ENCODE measurements at places on chromosomes 3 and 15.
A peak's percentile ranks its signal among the peaks of the same experiment; 100 is the strongest.

GRCh38 chr15:56821721-56822425 is 88.6 kb upstream of the ZNF280D start:
- peak; percentile 26 for DNase-seq

GRCh38 chr3:27723815-27724458 is 1.8 kb upstream of the EOMES start:
- no peak for DNase-seq

DNA sequence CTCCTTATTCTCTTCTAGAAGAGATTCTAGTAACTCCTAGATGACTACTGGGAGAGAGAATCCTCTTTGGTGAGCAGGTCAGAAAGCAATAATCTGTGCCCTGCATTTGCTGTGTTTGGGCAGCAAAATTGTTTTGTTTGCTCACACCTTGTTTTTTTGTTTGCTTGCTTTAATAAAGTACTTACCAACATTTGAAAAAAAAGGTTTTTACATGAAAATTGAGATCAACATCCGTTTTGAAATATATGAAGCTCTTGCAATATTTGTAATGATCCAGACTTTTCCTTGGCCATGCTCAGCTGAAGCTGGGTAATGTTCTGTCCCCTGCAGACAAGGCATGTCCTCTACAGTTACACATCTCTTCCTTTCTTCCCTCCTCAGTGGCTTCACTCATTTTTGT is 62.2 kb downstream of the DIPK2A start:
- no peak for DNase-seq

DNA sequence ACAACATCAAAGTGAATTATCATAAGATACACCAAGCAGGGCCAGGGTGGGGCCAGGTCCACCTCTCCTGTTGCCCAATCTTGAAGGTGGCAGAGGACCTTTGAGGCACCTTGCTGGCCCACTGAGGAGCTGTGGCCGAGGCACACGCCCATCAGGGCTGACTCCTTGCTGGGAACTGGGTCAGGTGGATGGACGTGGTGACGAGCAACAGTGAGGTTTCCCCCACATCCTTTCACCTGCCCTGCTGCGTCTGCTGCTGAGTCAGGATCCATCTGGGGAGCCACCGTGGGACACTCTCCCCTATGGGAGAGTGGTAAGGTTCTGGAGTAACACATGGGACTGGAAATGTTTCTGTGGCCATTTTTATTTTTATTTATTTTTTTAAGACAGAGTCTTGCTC is 17.3 kb upstream of the FURIN start:
- DNase-seq, result no peak

DNA sequence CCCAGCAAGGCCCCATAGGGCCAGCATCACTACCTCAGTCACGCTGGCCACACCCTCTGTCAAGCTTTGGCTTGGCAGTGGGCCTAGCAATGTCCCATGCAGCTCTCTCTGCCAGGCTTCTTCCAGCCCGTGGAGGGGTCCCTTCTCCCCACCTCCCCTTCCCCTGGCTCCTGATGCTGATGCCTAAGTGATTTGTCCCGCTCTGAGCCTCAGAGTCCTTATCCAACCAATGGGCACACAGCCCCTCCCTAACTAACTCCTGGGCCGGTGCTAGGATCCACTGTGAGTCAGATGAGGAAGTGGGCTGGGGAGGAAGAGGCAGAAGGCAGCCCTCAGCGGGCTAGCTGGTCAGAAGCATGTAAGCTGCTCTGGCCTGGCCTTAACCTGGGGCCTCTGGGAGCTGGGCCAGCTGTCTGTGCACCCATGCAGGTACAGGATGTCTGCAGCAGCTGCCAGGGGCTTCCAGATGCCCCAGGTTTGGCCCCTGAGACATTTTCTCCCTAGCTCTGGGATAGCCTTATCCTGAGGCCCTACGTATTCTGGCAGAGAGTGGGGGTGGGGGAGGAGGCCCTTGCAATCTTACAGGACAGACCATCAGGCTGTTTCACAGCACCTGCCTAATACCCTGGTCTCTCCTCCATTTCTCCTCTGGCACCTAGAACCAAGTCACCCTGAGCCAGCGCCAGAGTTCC is 740 bp upstream of the ZBTB47 start:
- no peak for DNase-seq

DNA sequence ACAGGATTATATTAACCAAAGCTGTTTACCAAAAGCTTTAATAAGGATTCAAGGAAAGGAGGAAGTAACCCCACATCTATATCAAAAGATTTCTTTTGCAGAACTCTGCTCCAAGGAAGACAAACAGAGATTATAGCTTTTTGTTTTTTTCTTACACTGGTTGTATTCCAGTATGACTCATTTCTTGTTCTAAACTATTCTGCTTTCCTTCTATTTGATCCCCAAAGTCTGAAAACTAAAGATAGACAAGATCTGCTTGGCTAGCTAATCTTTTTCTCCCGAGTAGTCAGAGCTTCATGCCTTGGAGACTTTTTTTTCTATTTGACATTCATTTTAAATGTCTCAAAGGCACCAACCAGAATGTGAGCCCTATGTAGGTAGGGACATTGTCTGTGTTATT is 36.8 kb upstream of the FRMD5 start:
- no peak for DNase-seq

DNA sequence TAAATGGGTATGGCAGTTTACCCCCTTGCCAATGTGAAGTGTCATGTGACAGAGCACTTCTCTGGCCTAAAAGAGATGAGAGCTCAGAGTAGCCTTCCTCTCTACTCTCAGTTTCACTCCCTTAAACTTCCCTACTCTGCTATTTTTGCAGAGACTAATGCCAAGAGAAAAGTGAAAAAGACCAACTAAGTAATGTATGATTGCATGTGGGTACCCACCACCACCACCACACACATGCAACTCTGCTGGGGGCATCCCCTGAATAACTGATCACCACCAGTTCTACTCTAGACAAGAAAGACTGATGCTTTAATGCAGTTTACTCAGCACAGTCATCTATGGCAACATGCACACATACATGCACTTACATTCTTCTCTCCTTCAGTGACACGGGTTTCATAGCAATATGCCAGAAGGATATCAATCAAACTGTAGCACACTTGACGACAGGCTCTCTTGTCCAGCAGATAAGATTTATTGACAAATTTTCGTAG is 31.3 kb downstream of the SHQ1 start:
- DNase-seq, result no peak

GRCh38 chr3:171347301-171348039 is 112.7 kb downstream of the TNIK start:
- no peak for DNase-seq

DNA sequence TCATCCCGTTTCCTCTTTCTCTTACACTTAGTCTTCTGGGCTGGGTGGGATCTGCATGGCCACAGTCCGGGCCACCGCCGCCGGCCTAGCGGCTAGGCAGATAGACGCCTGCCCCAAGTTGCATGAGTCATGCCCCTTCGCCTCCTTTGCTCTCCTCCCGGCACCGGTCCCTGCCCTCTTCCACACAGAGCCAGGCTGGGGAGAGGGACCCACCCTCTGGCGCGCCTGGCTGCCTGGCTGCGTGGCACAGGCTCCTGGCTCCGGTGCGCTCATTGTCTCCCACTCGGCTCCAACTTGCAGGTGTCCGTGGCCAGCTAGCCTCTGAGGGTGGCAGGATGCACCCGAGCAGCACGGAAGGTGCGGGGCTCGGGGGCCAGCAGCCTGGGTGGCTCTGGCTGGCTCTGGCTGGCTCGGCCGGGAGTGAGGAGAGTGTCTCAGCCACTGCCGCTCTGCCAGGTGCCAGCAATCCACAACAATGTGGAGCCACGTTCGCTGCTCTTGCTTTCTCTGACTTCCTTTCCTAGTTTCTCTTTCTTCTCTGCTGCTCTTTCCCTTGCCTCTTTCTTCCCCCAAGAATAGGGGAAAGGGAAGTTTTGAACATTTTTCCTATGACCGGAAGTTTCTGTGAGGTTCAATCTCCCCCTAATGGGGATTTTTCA is 22.4 kb upstream of the MTHFS start:
- DNase-seq, result no peak

GRCh38 chr15:32029862-32030781 is at the start of gene CHRNA7:
TSS of gene CHRNA7 (plus strand) at chr15:32030515. CDS start at chr15:32030595, 80 bp downstream.
- peak; percentile 23 for DNase-seq

GRCh38 chr15:49848282-49848724 is 227.5 kb downstream of the DTWD1 start:
- no peak for DNase-seq

GRCh38 chr3:189103208-189103607 is 68.6 kb upstream of the TPRG1 start:
- no peak for DNase-seq

DNA sequence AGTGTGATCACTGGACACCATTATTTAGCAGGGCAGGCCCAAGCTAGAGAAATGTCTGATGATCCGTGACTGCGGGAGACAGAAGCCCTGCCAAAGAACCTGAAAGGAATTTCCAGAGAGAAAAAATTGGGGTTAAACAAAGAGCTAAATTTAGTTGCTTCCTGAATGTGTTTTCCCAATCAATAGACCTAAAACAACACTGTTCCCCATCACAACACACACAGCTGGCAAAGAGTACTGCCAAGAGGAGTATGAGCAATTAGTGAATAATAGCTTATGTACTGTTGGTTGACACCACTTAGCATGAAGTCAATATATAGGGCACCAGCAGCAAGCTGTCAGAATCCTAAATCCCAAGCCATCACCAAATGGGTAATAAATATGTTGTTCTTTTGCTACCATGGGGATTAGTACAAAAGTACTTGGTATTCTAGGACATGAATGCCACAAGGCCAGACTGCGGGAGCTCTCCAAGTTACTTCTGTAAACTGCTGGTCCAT is 35.7 kb downstream of the CLK3 start:
- DNase-seq, result peak; percentile 47

DNA sequence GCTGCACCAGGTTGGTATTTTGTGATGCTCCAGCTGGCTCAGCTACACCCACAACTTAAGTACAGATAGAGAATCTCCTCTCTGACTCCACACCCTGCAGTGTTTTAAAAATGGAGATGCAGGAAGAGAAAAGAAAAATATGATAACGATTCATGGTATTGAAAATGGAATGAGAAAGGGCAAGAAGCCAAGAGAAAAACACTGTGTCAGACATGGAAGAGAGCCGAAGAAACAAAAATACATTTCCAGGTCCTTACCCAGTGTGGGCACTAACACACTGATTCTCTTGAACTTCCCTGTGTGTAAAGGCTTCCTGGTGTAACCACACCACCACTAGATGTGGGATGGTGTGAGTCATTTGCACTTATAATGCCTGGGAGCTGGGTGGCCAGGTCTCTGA is 93.1 kb downstream of the GMPS start:
- DNase-seq, result no peak

GRCh38 chr3:46453526-46454208 is 11.0 kb downstream of the LTF start:
- DNase-seq, result no peak

DNA sequence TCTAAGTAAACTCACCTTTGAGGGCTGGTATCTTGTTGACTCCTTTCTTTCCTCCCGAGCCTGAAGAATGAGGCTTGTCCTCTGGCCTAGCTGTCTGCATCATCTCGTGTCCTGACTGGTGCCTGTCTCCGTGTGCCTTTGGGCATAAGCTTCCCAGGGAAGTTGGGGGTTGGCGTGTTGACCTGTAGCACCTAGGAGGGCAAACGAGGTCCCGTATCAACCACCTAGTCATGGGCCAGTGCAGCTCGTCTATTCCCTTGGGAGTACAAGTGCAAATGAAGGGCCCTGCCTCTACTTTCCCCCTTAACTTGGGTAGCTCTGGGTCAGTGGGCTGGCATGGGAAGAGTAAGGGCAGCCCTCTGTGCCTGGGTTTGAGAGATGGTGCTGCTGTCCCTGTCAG is 8.7 kb downstream of the TEX264 start:
- DNase-seq, result no peak

DNA sequence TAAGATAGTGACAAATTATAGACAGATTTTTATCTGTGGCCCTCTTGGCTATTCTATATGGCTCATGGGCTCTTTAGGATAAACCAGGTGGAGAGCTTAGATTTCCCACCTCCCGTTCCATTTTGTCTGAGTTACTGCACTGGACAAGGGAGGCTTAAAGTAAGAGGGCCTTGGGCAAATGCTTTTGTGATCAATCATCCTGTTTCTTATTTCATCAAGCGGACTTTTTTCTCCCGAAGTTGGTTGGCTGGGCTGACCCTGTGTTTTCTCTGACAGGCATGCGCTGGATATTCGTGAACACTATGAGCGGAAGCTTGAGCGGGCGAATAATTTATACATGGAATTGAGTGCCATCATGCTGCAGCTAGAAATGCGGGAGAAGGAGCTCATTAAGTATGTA is 33.4 kb downstream of the TMEM41A start:
- DNase-seq, result no peak

GRCh38 chr3:29331456-29332194 is 50.8 kb downstream of the RBMS3 start:
- no peak for DNase-seq

- DNase-seq, result no peak
Observed at GRCh38 chr3:131390331-131390730, 8.8 kb downstream of the NUDT16 start.

- DNase-seq, result no peak
Observed at GRCh38 chr3:41176596-41176995, 22.7 kb upstream of the CTNNB1 start.

GRCh38 chr15:72540606-72541237 is 66.6 kb downstream of the ARIH1 start:
- DNase-seq, result no peak

Measured in NCI-H748 treated with DMSO at 0.1 percent for 48 hours (cell line).